Astrocyte (in vitro differentiated cells and primary cell): ENCODE measurements at places on chromosomes 6 and 20.

DNA sequence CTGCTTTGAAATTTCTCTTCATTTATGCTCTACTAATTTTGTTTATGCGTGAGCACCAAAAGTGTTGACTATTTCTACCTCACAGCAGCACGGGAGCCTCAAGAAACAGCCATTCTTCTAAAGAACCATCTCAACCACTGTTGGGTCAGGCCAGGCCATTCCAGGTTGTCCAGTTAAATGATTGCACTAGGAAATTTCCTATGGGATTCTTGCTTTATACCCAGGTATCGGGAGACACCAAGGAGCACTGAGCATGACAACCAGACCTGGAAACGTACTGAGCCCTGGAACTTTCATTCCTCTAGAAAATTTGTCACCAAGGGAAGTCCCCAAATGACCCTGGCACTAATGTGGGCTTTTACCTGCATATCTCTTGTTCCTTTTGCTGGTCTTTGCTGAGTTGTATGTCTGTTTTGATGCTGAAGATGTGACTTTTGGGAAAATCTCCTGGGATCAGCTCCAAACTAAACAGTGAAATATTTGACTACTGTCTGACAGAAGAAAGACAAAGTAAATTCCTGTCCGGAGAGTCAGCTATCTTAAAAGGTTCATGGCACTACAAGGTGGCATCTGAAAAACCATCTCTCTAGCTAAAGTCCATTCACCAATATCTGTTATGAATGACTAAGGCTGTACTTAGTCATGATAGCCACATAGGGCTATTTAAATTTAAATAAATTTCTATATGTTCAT, 70.5 kb downstream of the SNAP25 start:
- DNase-seq = no peak

- DNase-seq = peak; percentile 42
Observed at GRCh38 chr6:158011478-158011920, 29.8 kb downstream of the SYNJ2 start.

DNA sequence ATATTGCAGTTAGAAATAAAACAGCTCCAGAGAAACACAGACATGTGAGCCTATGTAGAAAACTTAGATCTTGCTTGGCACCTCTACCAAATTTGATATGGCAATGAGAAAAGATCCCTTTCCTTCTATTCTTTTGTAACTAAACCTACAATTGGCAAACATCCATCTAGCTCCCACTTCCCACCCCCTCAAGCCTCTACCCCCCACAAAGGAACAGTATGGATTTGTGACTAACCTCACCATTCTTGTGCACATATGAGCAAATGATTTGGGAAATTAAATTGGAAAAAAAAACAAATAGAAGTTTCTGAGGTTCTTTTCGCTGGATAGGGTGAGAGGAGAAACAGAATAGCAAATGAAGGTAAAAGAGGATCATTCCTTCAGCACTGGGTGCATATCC, 85.8 kb upstream of the TIAM2 start:
- no peak for DNase-seq

- DNase-seq = no peak
Observed at GRCh38 chr6:79435746-79436145, 101.5 kb downstream of the LCA5 start.

DNA sequence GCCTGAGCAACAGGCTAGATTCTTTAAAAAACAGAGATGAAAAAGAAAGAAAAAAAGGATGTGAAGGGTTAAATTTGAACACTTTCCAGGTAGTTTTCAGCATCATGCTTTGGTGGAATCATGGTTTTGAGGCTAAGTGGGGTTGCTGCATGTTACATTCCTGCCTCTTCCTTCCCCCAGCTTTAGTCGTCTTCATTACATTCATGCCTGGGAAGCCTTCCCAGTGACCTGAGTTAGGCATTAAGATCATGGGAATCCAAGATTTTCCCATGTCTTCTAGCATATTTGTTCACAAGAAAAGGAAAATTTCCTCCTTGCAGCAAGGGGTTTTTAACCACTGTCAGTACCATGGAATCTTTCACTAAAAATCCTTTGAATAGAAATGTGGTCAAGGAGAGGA, 12.0 kb downstream of the TPX2 start:
- peak; percentile 94 for DNase-seq

DNA sequence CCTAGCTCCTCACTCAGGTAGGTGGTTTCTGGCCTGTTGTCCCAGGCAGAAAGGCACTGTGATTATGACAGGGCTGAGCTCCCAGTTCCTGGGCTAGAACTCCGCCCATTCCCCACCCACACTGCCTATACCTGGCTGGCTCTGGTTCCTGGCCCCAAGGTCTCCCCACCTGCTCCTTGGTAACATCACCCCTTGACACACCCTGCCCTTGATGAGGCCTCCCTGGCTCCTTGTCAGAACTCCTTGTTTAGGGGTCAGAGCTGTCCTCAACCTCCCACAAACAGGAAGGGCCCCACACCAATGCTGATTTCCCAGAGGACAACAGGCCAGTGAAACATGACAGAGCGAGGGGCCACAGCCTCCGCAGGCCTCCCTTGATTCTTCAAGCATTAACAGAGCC, 15.5 kb upstream of the MYMX start:
- no peak for DNase-seq

DNA sequence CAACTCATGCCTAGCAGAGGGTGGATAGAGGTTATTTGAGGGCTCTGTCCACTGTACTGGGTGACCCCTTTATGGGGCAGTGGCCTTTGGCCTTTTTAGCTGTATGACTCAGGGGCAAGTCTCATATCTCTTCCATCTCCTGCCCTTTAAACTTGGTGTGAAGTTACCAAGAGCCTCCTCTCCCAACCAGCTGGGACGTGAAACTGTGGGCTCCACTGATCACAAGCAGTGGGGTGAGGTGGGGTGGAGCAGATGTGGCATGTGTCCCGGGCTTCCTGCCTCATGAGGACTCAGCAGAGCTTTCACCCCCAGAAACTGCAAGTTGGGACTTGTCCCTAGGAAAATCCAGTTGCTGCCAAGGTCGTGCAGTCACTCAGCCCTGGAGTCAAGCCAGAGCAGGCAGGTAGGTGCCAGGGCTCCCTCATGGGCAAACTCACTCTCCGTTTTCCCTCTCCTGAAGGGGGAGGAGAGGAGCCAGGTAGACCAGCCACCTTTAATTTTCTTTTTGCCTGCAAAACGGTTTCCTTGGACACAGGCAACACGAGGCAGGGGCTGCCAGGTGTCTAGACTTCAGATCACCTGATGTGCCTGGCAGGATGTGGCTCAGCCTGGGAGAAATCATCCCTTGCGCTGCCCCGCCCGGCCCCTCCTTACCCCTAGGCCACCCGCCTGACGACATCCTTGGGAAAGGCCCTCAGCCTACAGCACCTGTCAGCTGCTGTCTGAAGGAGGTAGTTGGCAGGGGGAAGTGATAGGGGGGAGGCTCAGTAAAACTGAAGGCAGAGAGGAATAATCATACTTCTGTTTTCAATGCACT, 4.0 kb downstream of the CDKN1A start:
- peak; percentile 11 for DNase-seq

DNA sequence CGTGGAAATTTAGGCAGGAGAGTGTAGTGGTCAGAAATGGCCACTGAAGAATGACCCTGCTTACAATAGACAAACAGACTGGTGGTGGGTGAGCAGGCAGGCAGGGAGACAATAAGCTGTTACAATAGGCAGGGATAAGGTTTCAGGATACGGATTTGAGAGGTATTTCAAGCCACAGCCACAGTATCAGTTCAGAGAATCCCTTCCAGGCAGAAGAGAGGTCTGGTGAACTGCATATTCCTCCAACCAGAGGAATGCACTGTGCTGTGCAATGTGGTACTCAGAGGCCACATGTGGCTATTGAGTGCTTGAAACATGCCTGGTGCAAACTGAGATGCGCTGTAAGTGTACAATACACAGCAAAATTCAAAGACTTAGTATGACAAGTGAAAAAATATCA, 20.6 kb downstream of the RMND1 start:
- peak; percentile 42 for DNase-seq

GRCh38 chr20:50520222-50520880, 10.2 kb downstream of the PTPN1 start:
- no peak for DNase-seq

DNA sequence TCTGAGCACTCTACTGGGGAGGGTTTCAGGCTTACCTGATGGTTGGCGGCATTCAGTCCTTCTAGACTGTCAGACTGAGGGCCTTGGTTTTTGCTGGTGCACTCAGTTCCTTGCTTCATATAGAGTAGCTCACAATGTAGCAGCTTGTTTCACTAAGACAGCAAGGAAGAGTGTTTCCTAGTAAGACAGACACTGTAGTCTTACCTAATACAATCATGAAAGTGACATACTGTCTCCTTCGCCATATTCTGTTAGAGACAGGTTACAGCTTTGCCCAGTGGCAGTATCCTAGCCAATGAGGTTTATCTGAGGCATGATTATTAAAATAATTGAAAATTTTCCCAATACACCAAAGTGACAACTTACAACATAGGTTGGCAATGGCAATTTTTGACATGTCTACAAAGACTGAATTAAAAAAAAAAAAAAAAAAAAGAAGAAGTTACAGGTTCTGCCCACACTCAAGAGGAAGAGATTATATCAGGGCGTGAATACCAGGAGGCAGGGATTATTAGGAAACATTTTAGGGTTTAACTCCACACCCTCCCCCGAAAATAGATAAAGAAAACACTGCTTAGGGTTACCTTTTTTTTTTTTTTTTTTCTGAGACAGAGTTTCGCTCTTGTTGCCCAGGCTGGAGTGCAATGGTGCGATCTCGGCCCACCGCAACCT, 66.8 kb downstream of the SCAND1 start:
- DNase-seq = no peak

- DNase-seq = no peak
Observed at GRCh38 chr6:160305926-160306713, 42.1 kb upstream of the SLC22A3 start.

GRCh38 chr6:75268121-75268987, 16.2 kb downstream of the TMEM30A start:
- DNase-seq = peak; percentile 48

DNA sequence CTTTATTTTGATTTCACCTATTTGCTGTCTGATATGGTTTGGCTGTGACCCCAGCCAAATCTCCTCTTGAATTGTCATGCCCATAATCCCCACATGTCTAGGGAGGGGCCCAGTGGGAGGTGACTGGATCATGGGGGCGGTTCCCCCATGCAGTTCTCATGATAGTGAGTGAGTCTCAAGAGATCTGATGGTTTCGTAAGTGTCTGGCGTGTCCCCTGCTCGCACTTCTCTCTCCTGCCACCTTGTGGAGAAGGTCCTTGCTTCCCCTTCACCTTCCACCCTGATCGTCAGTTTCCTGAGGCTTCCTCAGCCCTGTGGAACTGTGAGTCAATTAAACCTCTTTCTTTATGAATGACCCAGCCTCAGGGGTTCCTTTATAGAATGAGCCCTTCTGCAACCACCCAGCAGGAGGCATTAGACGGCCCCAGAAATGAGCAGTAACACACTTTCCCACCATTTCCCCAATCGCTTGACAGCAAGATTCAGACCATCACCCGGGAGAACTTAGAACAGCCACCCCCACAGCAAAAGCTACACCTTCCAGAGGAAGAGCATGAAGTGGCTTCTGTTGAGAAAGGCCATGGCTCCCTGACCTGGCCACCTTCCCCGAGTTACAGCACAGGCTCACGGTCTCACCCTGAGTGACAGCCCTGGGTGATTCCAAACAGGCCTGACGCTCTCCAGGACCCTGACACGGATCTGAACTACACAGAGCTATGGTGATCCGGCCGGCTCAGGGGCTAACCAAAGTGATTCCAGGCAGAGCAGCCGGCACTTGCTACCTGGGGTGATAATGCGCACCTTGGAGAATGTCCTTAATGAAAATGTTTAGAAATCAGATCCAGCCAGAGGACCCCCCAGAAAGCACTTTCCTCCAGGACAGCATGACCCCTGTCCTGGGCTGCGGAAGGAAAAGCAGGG, 131.2 kb upstream of the CDH4 start:
- peak; percentile 48 for DNase-seq

DNA sequence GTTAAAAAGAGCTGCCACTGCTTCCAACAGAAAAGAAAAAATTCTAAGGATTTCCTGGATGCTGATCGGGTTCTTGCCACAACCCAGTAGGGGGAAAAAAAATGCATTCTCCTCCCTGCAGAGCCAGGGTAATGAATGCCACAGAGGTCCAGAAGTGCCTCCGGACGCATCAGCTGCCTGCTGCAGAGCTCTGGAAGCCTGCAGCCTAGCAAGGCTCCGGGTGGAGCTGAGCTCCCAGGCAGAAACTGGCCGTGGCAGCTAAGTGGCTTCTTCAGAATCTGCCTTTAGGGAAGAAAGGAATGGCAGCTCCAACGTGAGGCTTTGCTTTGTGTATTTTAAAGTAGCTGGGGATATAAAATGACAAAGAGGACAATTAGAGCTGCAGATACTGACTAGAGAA, 155.0 kb downstream of the CFAP61 start:
- DNase-seq = no peak

- DNase-seq = peak; percentile 94
Observed at GRCh38 chr6:100203400-100203799, 209.4 kb upstream of the MCHR2 start.

GRCh38 chr6:135647521-135647920, 150.0 kb upstream of the AHI1 start:
- no peak for DNase-seq

GRCh38 chr6:156336089-156336488, 441.1 kb upstream of the ARID1B start:
- no peak for DNase-seq

- no peak for DNase-seq
Observed at GRCh38 chr20:35561671-35562070, 19.8 kb downstream of the ERGIC3 start.

DNA sequence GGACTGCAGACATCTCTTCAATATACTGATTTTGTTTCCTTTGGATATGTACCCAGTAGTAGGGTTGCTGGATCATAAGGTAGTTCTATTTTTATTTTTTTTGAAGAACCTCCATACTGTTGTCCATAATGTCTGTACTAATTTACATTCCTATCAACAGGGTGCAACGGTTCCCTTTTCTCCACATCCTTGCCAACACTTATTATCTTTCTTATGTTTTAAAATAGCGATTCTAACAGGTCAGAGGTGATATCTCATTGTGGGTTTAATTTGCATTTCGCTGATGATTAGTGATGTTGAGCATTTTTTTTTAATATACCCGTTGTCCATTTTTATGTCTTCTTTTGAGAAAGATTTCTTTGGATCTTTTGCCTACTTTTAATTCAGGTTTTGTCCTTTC, 2.0 kb upstream of the TP53RK start:
- DNase-seq = no peak

DNA sequence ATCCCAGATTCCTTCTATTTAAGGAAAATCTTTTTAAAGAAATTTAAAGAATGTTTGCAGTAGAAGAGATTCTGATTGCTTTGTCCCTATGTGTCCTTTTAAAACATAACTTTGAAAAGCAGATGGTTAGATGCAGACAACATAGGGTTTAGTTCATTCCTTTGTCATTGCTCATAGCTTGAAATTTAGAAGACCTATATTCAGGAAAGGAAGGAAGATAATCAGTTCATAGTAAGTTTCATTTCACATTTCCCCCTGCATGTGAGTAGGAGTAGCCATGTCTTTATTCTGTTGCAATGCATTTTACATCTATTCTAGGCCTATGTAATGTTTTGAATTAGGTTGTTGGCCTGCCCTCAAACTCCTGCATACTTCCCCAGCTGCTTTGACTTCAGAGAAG, 197.9 kb upstream of the GRIK2 start:
- DNase-seq = peak; percentile 24

DNA sequence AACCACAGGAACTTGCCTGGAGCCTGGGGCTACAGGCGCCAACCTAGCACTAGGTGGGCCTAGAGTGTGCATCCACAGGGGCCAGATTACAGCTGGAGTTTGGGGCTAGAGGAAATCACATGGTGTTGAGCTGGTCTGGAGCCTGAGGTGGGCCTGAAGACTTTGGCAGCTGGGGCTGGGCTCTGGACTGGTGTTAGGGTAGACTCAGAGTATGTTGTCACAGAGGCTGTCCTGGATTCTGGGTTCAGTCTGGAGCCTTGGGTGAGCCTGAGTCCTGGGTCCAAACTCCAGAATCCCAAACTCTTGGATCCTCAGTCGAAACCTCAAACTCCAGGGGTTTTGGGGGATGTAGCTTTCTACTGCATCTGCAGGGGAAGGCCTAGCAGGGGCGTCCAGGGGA, 356.7 kb downstream of the FRK start:
- DNase-seq = no peak
